Urinary bladder (tissue), 4 donors: ENCODE measurements at places on chromosomes 12 and 14. TPM values are rescaled to one million over a fixed set of nuclear protein-coding genes. Genes with fewer than 3 reads are reported as not detected.

- DNase-seq = no peak
These were observed 321.1 kb downstream of the NPAS3 start for GRCh38 chr14:33259764-33260163.

GRCh38 chr12:13128291-13128965 is 25.0 kb upstream of the GSG1 start:
- no peak for DNase-seq

GRCh38 chr12:66365718-66366490 is 63.6 kb downstream of the HELB start:
- DNase-seq = no peak

- no peak for DNase-seq
These were observed 354.2 kb upstream of the ATP2B1 start for GRCh38 chr12:90062799-90063198.

GRCh38 chr14:24875203-24875838 is 174.6 kb downstream of the STXBP6 start:
- DNase-seq = no peak

DNA sequence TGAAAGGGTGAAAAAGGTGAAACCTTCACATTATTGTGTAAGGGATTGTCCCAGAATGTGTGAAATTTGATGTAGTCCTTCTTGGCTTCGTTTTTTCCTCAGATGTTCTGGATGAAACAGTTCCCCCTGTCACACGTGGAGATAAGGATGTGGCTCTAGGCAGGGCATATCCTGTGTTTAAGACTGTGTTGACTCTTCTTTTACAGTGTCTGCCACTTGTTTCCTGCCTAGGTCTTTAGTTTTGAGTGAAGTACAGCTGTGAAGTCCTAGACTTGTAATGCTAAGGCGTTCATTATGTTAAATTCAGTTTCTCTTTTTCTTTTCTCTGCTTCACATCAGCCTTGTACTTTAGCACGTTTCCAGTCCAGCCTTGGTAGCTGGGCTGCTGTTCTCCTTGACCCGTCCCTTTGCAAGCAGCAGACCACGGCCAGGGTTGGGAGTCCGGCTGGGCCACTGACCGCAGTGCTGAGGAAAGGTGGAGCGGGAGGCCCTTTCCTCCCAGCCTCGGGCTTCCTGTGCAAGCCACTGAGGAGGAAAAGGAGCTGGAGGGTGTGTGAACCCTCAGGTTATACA is 59.1 kb downstream of the RASSF3 start:
- DNase-seq = no peak

DNA sequence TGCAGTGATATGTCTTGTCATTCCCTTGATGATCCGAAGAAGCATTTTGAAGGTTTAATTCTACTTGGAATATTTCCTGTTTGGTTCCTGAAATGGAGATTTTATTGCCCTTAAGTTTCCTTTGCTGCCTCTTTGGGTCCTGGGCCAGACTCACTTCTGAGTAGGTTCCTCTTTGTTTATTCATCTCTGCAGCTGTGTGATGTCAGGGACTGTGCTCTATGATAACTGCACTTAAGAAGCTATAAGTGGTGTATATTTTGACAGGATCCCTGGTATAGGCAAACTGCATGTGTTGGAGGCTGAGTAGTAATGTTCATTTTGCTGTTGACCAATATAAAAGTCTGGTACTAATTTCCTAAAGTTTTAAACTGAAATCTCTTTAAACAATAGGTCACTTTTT is at the start of gene KLRC4:
TSS of gene KLRC4 (minus strand) at position 366 of the 400 bp plus-strand sequence. CDS start at position 184, 182 bp downstream.
- DNase-seq = no peak

DNA sequence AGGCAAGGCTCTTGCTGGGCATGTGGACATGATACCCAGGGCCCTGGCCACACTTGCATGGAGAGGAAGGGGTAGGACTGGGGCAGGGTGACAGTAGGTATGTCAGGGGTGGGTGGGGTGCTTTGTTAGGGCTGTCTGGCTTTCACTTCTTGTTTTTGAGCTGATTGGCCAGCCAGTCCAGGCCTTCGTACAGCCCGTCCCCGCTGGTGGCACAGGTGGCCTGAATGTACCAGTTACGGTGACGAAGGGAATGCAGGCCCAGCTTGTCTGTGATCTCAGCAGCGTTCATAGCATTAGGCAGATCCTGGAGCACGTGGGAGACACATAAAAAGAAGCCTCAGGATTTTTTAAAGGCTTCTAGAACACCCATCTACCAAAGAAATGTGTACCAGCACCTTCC is 13.5 kb upstream of the FKBP11 start:
- no peak for DNase-seq

- DNase-seq = no peak
These were observed 98.7 kb upstream of the PLXNC1 start for GRCh38 chr12:94049718-94050117.

GRCh38 chr12:118633071-118633470 is 256.7 kb downstream of the SUDS3 start:
- no peak for DNase-seq

DNA sequence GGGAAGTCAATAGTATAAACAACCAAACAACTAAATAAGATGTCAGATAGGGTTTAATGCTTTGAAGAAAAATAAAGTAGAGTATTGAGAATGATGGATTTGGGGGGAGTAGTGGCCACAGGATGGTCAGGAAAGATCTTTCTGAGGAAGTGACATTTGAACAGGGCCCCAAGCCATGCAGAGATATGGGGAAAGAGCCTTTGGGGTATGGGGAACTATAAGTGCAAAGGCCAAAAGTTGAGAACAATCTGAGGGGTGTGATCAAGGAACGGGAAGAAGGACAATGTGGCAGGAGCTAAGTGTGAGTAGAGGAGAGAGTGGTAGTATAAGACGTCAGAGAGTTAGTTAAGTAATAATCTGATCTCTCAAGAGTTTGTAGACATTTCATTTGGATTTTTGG is 1.3 kb downstream of the MRPS35 start:
- DNase-seq = no peak

- no peak for DNase-seq
These were observed 190.6 kb downstream of the SLC2A13 start for GRCh38 chr12:39915249-39915648.

GRCh38 chr14:101470266-101470665 is 91.0 kb upstream of the DIO3 start:
- DNase-seq = no peak

DNA sequence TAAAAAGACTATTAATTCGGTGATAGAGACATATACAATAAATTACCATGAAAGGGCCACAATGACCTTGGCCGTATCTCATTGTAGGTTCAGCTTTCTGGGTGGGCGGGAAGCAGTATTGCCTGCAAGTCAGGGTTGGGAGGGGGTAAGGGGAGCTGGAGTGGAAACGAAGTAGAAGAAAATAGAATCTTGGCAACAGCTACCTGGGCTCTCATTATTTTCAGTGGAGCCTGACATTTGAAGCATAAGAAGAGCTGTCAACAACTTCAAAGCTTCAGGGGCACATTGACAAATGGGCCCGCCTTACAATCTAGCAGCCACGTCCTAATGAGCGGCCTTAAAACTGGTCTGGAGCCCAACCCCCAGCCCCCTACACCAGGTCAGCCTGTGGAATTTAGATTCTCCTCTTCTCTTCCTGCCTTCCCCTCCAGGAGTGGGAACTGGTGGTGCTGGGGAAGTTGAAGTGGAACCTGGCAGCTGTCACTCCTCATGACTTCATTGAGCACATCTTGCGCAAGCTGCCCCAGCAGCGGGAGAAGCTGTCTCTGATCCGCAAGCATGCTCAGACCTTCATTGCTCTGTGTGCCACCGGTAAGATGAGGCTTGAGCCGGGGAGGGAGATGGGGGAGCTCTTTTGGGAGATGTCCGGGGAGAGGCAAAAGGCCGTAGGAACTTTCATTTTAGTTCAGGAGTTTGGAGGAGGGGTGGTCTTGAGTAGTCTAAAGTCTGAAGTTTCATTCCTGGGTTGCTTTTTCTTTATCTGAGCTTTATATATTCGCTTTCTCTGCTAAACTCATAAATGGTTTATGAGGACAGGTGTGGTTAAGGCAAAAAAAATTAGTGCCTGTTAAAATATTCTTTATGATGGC is 5.0 kb downstream of the CCND2 start:
- no peak for DNase-seq

GRCh38 chr12:109697877-109698468 is 15.7 kb upstream of the FAM222A start:
- DNase-seq = no peak

DNA sequence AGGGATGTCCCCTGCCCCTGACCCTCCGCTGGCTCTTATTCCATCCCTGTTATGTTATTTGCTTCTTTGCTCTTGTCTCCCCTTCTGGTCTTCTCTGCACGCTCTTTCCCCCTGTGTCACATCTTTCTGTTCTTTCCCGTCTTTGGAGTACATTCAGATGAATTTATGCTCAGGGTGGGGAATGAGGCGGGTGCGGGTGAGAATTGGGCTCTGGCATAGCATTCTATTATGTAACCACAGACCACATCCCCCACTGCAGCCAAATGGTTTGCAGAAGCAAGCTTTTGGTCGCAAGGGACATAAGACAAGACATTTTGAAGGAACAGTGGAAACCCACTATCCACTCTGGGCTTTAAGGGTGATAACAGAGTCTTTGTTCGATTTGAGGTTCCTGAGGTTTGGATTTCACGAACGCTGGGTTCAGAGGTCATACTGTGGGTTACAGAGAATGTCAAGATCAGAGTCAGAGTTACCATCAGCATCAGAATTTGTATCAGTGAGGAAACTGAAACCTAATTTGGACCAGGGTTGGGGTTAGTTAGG is 3.8 kb downstream of the ENDOU start:
- no peak for DNase-seq

DNA sequence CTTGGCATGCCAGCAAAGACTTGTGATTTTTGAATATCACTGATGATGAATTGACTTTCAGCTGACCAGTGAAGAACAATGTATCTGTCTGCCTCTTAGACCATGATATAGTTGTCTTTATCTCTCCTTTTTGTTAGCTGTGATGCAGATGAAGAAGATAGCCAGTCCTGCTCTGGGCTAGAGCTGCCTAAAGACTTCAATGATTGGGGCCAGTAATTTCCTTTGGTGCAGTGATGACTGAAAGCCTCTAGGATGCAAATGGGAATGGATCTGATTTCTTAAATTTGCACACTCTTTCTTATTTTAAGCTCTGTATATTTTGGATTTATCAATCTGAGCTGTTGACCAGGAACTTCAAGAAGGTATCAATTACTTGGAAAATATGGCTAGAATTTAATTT is at the start of gene TAS2R9:
TSS of gene TAS2R9 (minus strand) at position 101 of the 400 bp plus-strand sequence. CDS start at position 8, 93 bp downstream.
- DNase-seq = no peak

DNA sequence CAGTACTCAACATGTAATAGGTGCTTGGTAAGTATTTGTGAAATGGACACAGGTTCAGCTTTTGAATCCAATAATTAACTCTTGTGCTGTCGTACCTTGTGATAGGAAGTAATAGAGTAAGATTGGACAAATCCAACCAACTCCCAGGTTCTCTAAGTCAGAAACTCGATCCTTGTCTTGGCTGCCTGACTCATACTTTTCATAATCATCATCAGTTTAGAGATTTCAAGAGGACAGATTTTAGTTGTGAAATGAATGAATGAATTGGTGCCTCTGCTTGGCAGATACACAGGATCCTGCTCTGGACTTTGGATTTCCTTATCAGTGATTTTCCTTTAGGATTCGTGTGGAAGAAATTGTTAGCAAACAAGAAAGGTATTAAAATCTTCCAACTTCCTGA is 1145.2 kb downstream of the AACS start:
- DNase-seq = no peak

GRCh38 chr12:107384645-107385044 is 291.3 kb upstream of the CRY1 start:
- DNase-seq = no peak

DNA sequence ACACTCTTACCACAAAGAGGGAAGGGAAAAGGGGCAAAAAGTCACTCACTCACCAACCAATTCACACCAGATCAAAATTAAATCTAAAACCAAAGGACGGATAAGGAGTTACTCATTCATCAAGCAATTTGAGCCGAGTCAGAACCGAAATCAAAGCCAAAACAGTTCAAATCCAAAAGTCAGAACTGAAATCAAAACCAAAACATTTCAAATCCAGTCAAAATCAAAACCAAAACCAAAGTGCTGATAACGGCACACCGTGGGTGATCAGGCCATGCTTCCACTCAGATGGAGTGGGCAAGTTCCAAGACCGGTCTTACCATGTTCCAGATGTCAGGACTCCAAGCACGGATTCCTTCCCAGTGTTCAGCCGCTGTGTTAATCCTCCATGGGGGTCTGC is 139.5 kb downstream of the SLC38A6 start:
- DNase-seq = no peak

IL22 gene
- total RNA-seq = not detected

KRT6A gene
- not detected for total RNA-seq

PPP1R1A gene
- total RNA-seq = 1.6 TPM

C12orf54 gene
- 1.5 TPM for total RNA-seq

PIWIL1 gene
- total RNA-seq = 0.21 TPM

RAD9B gene
- total RNA-seq = 2.1 TPM

FAM90A1 gene
- total RNA-seq = not detected
